ENCODE measurements at places on chromosomes 16 and 17.

DNA sequence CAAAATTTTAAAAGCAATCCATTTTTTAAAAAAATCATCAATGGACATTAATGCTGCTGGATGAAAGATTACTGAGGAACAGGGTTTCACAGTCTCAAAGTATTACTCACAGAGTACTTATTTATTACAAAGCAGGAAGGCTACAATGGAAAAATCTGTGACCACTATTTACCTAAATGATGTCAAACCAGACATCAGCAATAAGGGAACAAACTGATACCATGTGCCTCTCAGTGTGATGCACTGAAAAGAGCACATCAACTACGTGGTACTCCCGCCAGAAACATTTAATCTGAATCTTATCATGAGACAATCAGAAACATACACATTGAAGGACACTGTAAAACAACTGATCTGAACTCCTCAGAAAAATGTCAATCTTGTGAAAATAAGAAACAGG lies 124.2 kb downstream of the PARN start:
- DNase-seq = no peak

- DNase-seq = no peak
Observed at GRCh38 chr17:79997011-79997660, 38.5 kb downstream of the TBC1D16 start.

- DNase-seq = no peak
Observed at GRCh38 chr16:77761204-77761603, 27.2 kb upstream of the VAT1L start.

GRCh38 chr16:87132361-87133014 lies 184.7 kb downstream of the C16orf95 start:
- no peak for DNase-seq

DNA sequence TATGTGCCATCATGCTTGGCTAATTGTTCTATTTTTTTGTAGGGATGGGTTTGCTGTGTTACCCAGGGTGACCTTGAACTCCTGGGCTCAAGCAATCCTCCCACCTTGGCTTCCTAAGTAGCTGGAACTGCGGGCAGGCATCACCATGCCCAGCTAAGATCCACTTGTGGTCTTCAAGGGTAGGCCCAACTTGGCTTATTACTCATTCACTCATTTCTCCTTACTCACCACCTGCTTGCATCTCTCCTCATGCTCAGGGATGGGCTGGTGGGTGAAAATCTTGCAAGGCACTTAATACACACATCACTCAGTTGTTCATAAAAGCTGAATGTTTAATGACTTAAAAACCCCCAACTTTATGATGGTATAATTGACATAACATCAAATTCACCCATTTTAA lies 207.8 kb downstream of the SHISA9 start:
- no peak for DNase-seq

DNA sequence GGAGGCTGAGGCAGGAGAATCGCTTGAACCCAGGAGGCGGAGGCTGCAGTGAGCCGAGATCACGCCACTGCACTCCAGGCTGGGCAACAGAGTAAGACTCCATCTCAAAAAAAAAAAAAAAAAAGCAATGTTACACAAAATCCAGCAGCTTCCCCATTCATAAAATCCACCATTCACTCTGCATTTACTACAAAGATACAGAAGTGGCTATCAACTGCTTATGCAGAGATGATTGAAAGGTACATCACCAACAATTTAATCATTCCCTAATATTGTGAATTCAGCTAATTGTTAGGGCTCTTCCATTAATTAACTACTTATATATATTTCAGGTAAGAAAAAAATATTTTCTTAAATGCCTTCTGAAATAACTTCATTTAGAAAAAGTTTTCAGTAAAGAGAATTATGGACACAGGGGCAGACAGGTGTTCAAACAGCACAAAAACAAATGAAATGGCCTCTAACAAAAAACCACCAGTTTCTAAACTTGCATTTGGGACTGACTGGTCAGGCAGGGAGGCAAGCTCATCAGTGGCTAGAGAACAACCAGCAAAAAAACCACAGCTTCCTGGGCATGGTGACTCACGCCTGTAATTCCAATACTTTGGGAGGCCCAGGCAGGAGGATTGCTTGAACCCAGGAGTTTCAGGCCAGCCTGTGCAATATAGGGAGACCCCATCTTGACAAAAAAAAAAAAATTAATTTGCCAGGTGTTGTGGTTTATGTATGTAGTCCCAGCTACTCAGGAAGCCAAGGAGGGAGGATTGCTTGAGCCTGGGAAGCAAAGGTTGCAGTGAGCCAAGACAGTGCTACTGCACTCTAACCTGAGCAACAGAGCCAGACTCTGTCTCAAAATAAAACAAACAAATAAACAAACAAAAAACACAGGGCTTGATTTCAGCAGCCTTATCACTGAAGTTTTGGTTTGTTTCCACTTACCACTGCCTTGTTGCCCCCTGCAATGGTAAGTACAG lies 26.3 kb downstream of the ERN1 start:
- DNase-seq = no peak

- no peak for DNase-seq
Observed at GRCh38 chr17:44637066-44637465, 19.2 kb upstream of the MEIOC start.

DNA sequence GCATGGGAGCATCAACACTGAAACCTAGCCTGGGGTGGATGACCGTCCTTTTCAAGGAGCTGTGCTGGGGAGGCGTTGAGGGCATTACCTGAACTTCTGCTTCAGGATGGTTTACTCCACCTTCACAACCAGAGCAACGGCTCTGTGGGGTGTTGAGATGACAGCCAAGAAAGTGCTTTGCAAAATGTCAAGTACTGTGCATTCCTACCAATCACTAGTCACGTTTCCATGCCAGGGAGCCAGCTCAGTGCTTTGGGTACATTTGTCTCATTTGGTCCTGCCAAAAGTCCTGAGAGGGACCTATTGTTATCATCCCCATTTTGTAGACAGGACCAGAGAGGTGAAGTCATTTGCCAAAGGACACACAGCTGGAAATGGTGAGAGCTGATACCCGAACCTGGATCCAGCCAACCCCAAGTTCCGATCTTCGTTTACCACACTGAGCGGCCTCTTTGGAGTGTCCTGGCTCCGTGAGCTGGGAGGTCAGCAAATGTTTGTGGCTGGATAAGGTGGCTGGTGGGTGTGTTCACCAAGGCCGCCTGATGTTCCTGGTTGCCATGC lies 61.6 kb downstream of the IRF8 start:
- DNase-seq = no peak

- no peak for DNase-seq
Observed at GRCh38 chr16:88302666-88303065, 80.1 kb upstream of the ZNF469 start.

DNA sequence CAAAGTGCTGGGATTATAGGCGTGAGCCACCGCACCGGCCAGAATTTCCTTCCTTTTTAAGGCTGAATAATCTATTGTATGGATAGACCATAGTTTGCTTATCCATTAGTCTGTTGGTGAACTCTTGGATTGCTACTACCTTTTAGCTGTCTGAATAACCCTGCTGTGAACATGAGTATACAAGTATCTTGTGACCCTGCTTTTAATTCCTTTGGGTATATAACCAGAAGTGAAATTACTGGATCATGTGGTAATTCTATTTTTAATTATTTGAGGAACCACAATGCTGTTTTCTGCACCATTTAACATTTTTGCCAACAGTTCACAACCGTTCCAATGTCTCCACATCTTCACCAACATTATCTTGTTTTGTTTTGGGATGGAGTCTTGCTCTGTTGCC lies 4.6 kb upstream of the OTOA start:
- DNase-seq = no peak

DNA sequence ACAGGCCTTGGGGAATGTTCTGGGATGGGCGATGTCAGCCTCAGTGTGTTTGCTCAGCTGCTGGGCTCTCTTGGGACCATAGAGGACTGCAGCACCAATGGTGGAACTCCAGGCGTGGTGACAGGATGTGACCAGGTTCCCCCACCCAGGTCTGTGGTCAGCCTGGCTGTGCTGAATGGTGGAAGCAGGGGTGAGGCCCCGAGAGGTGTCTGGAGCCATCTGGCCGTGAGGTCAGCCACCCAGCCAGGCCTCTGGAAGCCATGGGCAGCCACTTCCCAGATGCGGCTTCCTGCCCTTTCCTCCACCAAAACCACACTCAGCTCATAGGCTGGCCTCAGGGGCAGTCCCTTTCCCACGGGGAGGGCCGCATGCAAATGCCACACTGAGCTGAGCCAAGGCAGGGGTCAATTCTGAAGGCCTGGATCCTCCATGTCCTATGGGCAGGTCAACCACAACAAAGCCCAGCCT lies 7.8 kb upstream of the MAPK7 start:
- DNase-seq = no peak

All from thoracic aorta (tissue), 2 donors.